Thymus (tissue), 14 donors: ENCODE measurements at places on chromosomes 2 and 18. TPM values are rescaled to one million over a fixed set of nuclear protein-coding genes. Genes with fewer than 3 reads are reported as not detected.

- no peaks in the 10 kb centered on the region for H3K4me1 ChIP-seq
- no peak overlapping the region for H3K27ac ChIP-seq
- no peak for DNase-seq
- no peak overlapping the region for H3K4me3 ChIP-seq
- no peaks in the 10 kb centered on the region for H3K36me3 ChIP-seq
These were observed 8.6 kb downstream of the ALLC start for GRCh38 chr2:3666613-3666975.

DNA sequence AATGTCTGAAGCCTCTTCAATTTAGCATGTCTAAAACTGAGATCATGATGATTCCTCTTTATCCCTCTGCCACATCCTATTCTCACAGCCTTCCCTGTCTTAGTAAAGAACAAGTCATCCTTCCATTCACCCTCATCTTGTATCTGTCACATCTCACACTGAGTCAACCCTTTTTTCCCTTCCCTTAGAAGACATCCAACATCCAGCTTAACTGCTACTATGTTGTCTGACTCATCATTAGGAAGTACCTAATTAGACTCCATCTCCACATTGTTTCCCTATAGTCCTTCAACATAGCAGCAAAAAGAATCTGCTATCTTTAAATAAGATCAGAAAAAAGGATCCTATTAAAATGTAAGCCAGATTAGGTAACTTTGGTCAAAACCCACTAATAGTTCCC, 85.2 kb upstream of the GRB14 start:
- H3K4me1 ChIP-seq = no peaks in the 10 kb centered on the region
- DNase-seq = no peak
- H3K27ac ChIP-seq = no peak overlapping the region
- no peaks in the 10 kb centered on the region for H3K36me3 ChIP-seq

DNA sequence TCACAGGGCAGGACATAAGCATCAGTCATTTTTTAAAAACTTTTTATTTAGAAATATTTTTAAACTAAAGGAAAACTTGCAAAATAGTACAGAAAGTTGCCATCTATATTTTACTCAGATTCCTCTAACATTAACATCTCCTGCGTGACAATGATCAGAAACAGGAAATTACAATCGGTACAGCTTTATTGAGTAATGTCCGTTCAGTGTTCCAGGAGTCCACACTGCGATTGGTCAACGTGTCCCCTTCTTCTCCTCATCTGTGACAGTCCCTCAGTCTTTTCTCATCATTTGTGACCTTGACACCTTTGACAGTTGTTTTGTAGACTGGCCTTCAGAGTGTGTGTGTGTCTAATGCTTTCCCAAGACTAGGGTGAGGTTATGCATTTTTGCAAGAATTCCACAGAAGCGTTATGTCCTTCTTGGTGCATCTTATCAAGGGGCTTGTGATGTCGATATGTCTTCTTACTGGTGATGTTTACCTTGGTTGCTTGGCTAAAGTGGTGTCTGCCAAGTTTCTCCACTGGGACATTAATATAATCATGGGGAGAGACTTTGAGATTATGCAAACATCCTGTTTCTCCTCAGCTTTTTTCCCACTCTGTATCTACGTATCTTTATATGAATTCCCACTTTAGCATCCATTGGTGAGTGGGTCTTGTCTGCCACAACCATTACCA, 21.4 kb upstream of the TMEM177 start:
- no peaks in the 10 kb centered on the region for H3K36me3 ChIP-seq
- H3K4me1 ChIP-seq = no peaks in the 10 kb centered on the region
- no peak for DNase-seq
- H3K4me3 ChIP-seq = no peak overlapping the region

GRCh38 chr2:193743089-193743488, 1548.4 kb upstream of the TMEFF2 start:
- no peak overlapping the region for H3K27ac ChIP-seq
- DNase-seq = no peak
- H3K4me1 ChIP-seq = no peaks in the 10 kb centered on the region
- no peaks in the 10 kb centered on the region for H3K36me3 ChIP-seq
- H3K27me3 ChIP-seq = no peaks in the 10 kb centered on the region

DNA sequence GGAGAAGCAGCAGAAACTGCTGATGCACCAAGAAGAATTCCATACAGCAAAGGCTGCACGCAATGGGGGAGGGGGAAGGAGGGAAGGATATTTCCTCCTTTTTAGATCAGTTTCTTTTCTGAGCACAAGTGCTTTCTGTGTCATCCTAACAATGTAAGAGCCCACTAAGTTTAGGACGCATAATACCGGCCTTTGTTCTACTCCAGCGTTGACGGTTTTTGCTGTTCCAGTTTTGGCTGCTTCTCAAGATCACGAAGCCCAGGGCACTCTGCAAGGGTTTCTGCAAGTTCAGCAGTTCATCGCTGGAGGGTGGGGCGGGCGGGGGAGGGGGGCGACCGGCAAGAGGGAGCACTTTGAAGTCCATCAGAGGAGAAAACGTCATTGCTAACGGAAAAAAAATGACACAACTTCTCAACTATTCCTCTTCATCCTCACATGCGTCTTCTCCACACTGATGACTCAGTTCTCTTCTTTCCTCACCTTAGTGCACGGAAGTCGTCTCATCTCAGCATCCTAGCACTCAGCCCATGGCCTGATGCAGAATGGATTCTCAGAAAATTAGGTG, 8.7 kb downstream of the FAM178B start:
- H3K4me3 ChIP-seq = no peak overlapping the region
- DNase-seq = no peak
- H3K4me1 ChIP-seq = no peaks in the 10 kb centered on the region
- H3K27ac ChIP-seq = no peak overlapping the region
- no peaks in the 10 kb centered on the region for H3K36me3 ChIP-seq

- no peak for DNase-seq
- H3K27me3 ChIP-seq = peaks cover 5% of the 10 kb centered on the region
- H3K4me1 ChIP-seq = no peaks in the 10 kb centered on the region
- H3K27ac ChIP-seq = no peak overlapping the region
These were observed 8.3 kb upstream of the CTIF start for GRCh38 chr18:48530399-48531081.

- peaks cover 3% of the 10 kb centered on the region for H3K4me1 ChIP-seq
- no peaks in the 10 kb centered on the region for H3K27me3 ChIP-seq
- H3K36me3 ChIP-seq = no peaks in the 10 kb centered on the region
- no peak for DNase-seq
- H3K27ac ChIP-seq = no peak overlapping the region
These were observed 96.8 kb downstream of the ZNF407 start for GRCh38 chr18:74694436-74694835.

- H3K4me1 ChIP-seq = no peaks in the 10 kb centered on the region
- H3K4me3 ChIP-seq = no peak overlapping the region
- H3K27me3 ChIP-seq = no peaks in the 10 kb centered on the region
- no peaks in the 10 kb centered on the region for H3K36me3 ChIP-seq
- DNase-seq = no peak
- H3K27ac ChIP-seq = no peak overlapping the region
These were observed 10.1 kb downstream of the TRAF3IP1 start for GRCh38 chr2:238330391-238330790.

GRCh38 chr18:26057344-26057773, 33.1 kb downstream of the SS18 start:
- no peaks in the 10 kb centered on the region for H3K27me3 ChIP-seq
- H3K4me3 ChIP-seq = no peak overlapping the region
- no peak for DNase-seq
- no peak overlapping the region for H3K27ac ChIP-seq
- peaks cover 8% of the 10 kb centered on the region for H3K36me3 ChIP-seq

DNA sequence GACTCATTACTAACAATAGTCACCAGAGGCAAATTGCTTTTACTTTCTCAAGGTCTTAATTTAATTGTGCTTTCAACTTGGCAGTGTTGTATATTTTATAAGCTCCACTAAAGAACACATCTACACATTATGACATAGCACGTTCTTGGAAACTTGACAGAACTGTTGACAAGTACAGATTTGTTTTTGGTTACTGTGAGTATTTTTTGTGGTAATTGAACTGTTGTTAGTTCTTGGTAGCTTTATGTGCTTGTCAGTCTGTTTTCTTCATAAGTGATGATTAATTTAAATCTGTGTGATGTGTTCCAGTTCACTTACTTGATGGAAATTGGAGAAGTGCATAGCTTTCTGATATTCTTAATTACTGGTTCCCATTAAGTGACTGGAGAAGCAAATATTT, 63.9 kb downstream of the COMMD1 start:
- H3K4me1 ChIP-seq = no peaks in the 10 kb centered on the region
- no peak for DNase-seq
- no peak overlapping the region for H3K4me3 ChIP-seq
- no peaks in the 10 kb centered on the region for H3K36me3 ChIP-seq
- H3K27ac ChIP-seq = no peak overlapping the region
- H3K27me3 ChIP-seq = no peaks in the 10 kb centered on the region

- H3K4me3 ChIP-seq = no peak overlapping the region
- no peaks in the 10 kb centered on the region for H3K27me3 ChIP-seq
- H3K4me1 ChIP-seq = peaks cover 9% of the 10 kb centered on the region
- no peak overlapping the region for H3K27ac ChIP-seq
- H3K36me3 ChIP-seq = no peaks in the 10 kb centered on the region
- no peak for DNase-seq
These were observed 57.5 kb downstream of the CXCR4 start for GRCh38 chr2:136060416-136060815.

DNA sequence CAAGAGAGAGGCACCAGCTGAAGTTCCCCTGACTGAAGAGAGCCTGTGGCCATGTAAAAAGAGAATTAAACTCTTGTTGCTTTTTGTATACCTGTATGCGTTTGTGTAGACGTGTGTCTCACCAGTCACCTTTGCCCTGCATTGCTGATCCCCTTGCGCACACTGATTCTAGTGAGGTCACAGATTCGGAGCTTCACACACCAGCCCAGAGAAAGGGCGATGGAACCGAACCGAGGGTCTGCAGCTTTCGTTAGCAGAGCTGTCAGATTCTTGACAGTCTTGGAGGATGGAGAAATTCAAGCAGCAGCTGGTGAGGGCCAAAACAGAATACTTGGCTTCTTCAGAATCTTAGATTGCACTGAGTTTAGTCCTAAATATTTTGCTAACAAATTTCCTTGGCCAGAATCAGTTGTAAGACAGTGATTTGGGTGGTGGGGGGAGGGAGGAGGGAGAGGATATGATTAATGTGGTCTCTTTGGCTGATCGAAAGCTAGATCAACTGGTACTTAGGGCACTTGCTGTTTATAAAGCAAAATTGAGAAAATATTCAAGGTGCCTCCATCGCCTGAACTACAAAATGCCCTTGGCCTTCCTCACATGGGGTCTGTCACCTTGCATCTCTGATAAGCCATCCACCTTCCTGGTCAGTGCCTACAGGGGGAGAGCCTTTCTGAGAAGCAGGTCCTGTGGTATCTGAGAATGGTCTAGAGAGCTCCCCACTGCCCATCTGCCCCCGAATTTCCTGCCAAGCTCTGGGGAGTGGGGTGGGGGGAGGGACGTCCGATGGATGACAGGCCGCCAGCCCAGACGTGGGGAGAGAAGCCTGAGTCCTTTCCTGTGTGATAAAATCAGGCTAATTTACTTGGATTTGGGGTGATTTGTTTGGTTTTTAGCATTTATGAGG, 123.5 kb downstream of the CABLES1 start:
- H3K4me3 ChIP-seq = no peak overlapping the region
- no peaks in the 10 kb centered on the region for H3K36me3 ChIP-seq
- DNase-seq = no peak
- H3K27ac ChIP-seq = no peak overlapping the region
- peaks cover 41% of the 10 kb centered on the region for H3K4me1 ChIP-seq

DNA sequence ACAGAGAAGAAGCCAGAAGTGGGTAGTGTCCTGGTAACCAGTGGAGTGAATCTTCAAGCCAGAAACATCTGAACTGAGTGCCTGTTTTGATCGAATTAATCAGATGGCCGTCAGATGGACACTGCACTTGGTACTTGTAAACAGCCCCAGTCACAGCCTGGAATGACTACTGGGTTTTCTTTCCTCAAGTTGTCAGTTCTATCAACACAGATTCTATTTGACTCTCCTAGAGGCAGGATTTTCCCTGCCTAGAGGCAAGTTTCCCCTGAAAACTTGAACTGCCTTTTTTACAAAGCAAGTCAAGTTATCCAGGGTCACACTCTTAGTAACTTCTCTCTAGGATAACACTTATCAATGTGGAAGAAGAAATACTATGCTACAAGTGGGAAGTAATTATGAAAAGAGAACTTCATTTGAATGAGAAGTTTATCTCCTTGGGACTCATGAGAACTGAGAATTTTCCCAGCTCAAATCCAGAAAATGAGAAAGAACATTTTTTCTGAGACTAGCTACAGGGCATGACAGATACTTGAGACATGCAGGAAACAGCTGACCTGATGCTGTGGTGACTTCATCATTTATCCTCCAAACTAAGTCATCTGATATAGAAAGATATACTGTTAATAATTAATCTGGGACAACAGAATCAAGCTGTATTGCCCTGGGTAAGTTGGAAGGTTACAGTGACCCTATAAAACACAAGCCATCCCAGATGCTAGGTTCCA, 36.0 kb downstream of the SULT1C2 start:
- no peaks in the 10 kb centered on the region for H3K4me1 ChIP-seq
- DNase-seq = no peak
- no peak overlapping the region for H3K27ac ChIP-seq
- H3K4me3 ChIP-seq = no peak overlapping the region
- H3K27me3 ChIP-seq = no peaks in the 10 kb centered on the region

DNA sequence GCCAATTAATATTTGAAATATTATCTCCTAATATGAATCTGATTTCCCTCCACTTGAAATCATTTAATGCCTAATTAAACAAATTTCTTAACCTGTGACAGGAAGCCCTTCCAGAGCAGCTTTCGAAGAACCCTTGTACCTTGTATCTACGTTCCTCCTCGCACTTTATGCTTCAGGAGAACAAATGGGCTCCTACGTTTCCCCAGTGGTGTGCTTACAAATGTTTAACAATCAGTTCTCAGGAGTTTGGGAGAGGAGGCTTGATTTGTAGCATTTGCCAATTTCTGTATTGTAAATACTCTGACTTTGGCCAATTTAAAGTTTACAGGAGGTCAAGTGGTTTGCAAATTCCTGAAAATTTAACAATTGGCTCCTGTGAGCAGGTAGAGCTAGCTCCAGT, 327.8 kb downstream of the THSD7B start:
- H3K4me1 ChIP-seq = no peaks in the 10 kb centered on the region
- H3K27me3 ChIP-seq = no peaks in the 10 kb centered on the region
- no peak overlapping the region for H3K27ac ChIP-seq
- no peak overlapping the region for H3K4me3 ChIP-seq
- no peak for DNase-seq

GRCh38 chr18:29383311-29384273, 1206.7 kb upstream of the CDH2 start:
- H3K27ac ChIP-seq = no peak overlapping the region
- no peaks in the 10 kb centered on the region for H3K36me3 ChIP-seq
- H3K4me1 ChIP-seq = no peaks in the 10 kb centered on the region
- DNase-seq = no peak

DSG4 gene
- 0.05 TPM for polyA plus RNA-seq

SERPINB13 gene
- polyA plus RNA-seq = 9.8 TPM

M1AP gene
- polyA plus RNA-seq = 0.55 TPM
